ENCODE measurements at places on chromosomes 3 and 15. TPM values are rescaled to one million over a fixed set of nuclear protein-coding genes. Genes with fewer than 3 reads are reported as not detected.

The PCLAF gene
- 16.2 TPM for total RNA-seq

The TRIM71 gene
- not detected for total RNA-seq

The ACAD11 gene
- 9.7 TPM for total RNA-seq

The ARIH1 gene
- total RNA-seq: 24.6 TPM

The BFSP2 gene
- total RNA-seq: not detected

The EOGT gene
- 30.1 TPM for total RNA-seq

The CAMKV gene
- not detected for total RNA-seq

The RTP4 gene
- 0.18 TPM for total RNA-seq

The MEF2A gene
- total RNA-seq: 38.1 TPM

The TMEM212 gene
- not detected for total RNA-seq
